ENCODE measurements at places on chromosomes 5 and 9.

DNA sequence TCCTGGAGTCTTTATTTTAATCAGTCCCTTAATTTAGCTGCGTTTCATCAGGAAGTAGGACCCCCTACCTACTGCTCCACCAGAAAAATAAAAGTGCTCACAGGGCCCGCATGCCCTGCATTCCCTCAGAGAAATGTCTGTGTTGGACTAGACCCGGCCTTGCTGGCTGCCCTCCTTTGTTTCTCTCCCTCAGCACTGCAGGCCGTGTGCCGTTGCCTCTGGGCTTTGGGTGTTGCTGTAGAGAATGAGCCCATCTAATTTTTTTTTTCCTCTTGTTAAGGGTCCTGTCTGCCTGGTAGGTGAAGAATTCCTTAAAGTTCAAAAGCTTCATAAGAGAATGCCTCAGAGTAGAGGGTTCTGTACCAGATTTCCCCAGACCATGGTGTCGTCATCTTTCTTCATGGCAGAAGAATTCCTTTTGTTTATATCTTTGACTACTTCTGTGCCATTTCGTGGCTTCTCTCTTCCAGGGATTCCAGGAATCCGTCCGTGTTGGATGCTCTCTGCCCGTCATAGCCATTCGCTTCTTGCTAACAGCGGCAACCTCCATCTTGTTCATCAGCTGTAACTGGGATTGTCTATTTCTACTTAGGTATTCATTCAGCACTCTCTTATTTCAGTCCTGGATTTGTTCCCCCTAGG, 49.8 kb upstream of the ANGPTL2 start:
- DNase-seq = no peak

DNA sequence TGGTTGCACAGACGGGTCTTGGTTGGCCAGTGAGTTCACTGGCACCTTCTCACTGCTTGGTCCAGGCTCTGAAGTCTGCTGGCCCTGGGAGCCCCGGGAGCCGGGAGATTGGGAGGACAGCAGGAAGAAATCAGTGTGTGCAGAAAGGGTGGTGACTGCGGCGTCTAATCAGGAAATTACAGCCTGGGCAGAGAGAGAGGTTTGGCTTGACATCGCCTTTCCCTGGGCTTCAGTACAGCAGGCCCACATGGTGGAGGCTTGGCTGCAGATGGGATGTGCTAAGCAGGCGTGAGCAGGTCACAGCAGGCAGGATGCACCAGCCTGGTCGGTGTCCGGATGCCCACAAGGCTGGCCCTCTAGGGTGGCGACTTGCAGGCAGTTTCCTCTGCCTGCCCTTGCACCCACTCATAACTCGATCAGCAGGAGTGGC, 17.2 kb downstream of the PITX1 start:
- no peak for DNase-seq

DNA sequence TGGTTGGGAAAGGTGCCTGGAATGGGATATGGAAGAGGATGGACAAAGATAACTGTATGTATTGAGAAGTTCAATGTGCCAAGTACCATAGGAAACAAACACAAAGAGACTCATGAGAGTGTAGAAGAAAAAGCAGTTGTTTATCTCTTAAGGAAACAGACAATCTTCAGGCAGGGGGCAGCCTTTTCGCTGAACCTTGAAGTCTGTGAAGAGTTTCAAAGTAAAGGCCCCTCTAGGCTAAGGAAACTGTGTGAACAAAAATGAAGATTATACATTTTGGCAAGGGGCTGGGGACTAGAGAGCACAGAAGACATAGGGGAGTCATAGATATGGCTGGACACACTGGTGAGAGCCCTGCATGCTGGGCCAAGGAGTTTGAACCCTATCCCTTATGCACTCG, 27.5 kb upstream of the FRMPD1 start:
- DNase-seq = no peak

GRCh38 chr5:40762705-40763104, 6.9 kb upstream of the TTC33 start:
- DNase-seq = no peak

DNA sequence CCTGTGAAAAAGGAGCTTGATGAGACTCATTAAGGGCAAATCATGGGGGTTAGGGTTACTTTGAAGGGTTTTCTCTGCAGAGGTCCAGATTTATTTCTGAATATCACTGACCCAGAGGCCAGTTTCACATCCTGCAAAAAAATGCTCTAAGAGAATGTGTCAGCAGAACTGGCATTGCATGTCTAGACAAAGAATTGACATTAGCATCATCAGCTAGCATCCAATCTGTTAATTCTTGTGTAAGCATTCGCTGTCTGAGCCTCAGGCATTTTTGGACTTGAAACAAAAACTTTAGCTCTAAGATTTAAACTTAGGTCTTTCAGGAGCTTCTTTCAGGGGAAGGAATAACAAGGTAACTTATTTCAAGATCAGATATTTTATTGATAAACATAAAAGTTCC, 187.9 kb upstream of the ELL2 start:
- DNase-seq = peak; percentile 22

DNA sequence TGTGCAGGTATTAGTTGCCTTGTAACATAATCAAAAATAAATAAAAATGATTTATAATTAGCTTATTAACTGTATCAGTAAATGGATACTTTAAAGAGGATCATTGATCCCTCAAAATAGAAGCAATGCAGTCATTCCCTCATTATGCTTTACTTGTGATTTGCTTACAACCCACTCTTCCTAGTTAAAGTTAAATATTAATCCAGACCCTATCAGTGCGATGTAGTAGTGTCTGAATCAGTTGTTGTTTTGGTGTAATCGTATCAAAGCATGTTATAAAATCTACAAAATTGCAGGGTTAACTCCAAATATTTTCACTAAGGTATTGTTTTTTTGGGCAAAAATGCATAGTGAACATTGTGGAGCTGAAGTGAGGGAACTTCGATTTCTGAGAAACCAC, 17.6 kb downstream of the TENT4A start:
- DNase-seq = no peak

DNA sequence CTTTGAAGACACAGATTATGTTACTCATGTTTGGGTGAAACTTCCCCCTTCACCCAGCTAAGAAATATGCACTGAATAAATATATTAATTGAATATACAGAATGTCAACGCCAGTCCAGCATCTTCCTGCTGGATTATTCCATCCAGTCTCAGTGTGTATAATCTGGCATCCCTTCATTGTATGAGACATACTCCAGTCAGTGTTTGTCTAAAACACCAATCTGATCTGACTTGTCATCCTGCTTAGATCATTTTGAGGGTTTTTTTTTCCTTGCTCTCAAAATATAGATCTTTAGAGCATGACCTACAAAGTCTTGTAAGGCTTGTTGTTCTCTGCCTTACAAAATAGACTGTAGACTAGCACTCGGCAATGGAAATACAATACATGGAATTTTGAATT, 195.1 kb downstream of the SMARCA2 start:
- peak; percentile 40 for DNase-seq

Data from ELR (cell line).